ENCODE measurements at places on chromosomes 6 and 20.

DNA sequence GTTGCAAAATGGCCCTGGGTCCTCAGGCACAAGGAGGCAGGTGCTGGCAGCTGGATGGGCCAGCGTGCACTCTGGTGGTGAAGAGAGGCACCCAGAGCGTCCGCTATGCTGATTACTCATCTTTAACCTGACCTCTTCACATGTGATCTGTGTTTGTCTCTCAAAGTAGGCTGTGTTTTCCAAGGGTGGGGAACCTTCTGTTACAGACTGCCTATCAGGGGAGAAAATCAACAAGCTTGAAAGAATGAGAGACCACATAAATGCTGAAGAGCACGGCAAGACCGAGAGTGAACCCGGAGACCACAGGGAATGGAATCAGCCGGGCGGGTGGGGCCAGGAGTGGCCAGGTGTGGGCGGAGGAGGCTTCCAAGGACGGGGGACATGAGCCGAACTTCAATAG lies 16.2 kb downstream of the BNIP5 start:
- DNase-seq, result no peak

DNA sequence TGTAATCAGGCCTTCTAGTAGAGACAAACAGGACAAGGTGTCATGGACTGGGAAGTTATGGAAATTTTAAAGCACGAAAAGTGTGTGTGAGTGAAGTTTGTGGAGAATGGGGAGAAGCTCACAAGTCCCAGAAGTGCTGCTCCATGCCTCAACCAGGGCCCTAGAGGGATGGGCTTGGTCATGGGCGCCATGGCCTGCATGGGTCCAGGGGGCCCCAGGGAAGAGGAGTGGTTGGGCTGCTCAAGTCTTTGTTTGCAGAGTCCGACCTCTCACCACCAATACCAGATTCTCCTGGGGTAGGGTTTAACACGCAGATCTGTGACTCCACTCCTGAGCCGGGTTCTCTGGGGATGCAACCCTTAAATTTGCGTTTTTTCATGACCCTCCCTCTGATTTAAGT lies 88.4 kb downstream of the FAM120B start:
- DNase-seq, result no peak

DNA sequence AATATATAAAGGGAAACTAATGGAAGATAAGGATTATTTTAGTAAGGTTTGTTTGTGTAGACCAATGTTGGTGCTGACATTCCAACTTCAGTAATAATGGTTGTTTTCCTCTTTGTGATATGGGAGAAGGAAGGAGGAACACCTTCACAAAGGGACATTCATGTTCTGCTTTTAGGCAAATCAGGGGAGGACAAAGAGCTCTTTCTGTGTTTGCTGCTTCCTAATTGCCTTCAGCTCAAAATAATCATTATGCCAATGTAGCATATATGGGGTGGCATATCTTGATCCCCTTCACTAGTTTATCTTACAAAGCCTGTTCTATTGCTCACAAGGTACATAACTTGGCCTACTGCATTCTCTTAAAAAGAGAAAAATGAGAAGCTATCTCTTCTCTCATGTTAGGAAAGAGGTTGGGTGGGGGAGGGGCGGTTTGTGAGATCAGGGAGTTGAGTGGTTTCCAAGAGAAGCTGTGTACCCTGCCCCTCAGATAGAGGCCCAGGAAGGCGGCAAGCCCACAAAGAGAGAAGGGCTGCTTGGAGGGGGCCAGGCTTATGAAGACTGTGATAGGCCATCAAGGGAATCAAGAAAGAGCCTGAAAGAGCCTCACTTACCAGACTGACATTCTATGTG lies 4.7 kb upstream of the ADGRG6 start:
- DNase-seq, result no peak

GRCh38 chr6:6058054-6058444 lies 51.3 kb upstream of the NRN1 start:
- DNase-seq, result no peak

GRCh38 chr6:166933396-166933795 lies 23.0 kb downstream of the RNASET2 start:
- no peak for DNase-seq

DNA sequence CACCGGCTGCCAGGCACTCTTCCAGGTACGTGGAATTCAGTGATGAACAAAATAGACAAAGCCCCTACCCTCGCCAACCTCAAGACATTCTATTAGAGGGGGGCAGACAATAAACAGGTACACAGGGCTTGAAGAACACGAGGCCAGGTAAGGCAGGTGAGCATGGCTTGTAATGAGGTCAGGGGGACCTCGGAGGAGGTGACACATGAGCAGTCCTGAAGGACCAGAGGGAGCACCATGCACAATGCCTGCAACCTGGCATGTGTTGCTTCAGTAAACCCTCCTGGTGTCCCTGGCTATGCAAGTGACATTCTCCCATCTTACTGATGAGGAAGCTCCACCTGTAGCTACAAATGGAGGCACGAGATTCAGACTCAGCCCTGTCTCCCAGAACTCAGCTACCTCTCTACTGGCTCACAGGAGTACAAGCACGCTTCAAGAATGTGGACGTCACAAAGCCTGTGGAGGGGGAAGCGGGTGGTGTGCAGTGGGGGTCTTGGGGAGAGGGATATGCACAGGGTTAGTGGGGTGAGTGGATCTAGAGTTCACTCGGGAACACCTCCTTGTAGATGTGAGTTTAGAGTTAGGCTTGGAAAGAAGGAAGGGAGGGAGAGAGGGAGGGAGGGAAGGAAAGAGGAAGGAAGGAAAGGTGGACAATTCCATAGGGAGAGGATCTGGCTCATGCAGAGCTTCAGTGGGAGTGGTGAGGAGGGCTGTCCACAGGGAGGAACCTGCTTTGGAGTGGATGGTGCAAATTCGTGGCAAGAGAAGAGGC lies 7.6 kb upstream of the MAPK13 start:
- DNase-seq, result no peak

GRCh38 chr6:125534430-125535263 lies 214.8 kb upstream of the HEY2 start:
- no peak for DNase-seq

GRCh38 chr6:145752638-145753037 lies 17.3 kb upstream of the EPM2A start:
- DNase-seq, result no peak

DNA sequence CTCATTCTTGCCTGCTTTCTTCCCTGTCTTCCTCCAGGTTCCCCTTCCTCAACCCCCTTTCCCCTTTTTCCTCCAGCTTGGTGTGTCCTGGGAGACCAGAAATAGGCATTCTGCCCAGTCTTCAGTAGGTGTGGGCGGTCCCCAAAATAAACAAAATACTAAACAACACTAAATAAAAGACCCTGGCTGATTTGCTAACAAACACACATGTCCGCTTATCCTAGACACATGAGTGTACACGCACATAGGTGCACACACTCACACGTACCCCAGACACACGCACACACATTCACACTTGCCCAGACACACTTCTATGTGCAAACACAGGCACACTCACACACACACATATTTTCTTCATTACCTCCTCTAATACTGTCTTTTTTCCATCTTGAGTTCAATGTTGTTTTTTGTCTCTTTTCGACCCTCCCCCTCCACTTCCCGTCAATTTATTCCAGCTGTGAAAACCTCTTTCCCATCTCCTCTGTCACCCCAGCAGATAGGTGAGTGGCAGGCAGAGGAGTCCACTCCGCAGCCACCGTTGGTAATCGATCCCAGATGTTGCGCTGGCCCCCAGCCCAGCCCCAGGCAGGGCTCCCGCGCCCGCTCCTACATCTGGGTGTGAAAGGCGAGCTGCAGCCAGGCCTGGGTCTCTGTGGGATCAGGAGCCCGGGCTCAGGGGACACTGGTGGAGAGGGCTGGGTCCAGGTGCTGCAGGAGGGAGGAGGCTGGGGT lies 56.9 kb upstream of the FOXP4 start:
- DNase-seq, result no peak

GRCh38 chr6:105573556-105573955 lies 170.7 kb upstream of the PREP start:
- DNase-seq, result no peak

DNA sequence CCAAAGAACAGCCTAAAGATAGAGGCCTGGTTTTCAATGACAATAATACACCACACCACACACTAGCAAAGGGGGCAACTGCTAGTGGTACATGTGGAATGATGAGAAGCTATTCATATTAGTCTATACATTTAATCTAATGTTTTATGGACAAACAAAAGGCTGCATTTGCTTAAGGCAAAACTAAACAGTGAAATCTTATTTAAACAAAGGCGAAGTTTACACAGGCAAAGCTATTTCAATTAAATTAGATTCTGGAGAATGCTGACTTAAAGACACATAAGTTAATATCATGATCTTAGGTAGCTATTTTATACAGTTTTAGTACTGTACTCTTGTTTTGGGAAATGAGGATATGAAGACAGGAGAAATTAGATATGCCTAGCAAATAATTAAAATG lies 53.9 kb upstream of the SIM1 start:
- DNase-seq, result no peak

DNA sequence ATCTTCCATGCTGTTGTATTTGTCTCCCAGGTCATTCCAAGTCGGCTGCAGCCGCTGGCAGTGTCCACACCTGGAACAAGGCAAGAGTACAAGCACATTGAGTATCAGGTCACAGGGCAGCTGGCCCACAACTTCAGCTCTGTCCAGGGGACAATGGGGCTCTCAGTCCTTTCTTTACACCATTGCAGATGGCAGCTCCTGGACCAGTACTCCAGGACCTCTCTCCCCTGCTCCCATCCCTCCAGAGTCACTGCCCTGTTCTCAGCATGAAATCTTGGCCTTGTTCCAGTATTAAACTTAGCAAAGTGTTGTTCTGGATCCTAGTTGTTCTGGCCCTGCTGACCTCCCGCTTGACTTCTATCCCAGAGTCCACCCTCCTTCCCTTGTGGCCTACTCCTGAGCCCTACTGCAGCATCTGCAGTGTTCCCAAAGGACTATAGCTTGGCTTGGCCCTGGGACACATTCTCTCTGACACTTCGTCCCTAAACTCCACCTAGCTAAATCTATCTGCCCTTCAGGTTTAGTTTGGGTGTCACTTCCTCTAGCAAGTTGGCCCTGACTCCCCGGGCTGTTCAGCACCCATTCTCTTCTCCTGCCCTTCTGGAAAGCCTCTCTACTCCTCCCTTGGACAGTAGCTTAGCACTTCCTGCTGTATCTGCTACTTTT lies 5.8 kb downstream of the TXNDC5 start:
- DNase-seq, result no peak

DNA sequence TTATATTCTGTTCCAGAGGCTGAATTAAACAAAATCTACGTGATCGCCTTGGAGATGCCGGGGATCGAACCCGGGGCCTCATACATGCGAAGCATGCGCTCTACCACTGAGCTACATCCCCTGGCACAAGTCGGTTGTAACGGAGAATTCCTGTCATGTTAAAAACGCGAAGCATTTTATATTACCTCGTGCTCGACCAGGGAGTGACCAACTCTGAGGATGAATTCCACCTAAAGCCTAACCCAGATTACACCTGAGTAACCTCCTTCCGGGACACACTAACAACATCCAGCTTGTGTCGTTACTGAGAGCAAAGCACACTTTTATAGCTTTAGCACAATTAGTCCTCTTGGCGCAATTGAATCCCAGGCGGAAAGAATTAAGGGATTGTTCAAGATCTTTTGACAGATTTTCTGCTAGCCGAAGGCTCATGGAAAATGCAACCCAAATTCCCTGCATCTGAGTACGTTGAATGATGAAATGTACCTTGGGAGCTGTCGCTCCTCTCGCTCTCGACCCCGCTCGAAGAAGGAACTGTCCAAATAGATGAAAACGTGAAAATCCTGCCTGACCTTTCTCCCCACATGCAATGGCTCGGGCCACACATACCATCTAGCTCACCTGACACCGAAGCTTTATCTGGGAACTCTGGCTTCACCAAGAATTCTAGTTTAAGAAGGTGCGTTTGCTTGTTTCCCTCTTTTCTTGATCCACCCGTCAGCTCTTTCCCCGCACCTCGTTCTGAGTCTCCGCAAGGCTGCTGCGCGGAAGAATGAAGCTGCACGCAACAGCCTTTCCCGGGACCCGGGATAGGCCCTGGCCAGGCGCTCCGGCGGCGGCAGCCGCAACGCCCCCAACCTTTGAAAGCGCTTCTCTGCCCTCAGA lies 148.3 kb downstream of the GPX5 start:
- peak; percentile 26 for DNase-seq

GRCh38 chr6:1832844-1833787 lies 223.4 kb downstream of the FOXC1 start:
- peak; percentile 29 for DNase-seq

- DNase-seq, result no peak
These were observed 2.8 kb downstream of the RING1 start for GRCh38 chr6:33211136-33211535.

GRCh38 chr20:41524980-41525613 lies 93.1 kb downstream of the CHD6 start:
- DNase-seq, result no peak

DNA sequence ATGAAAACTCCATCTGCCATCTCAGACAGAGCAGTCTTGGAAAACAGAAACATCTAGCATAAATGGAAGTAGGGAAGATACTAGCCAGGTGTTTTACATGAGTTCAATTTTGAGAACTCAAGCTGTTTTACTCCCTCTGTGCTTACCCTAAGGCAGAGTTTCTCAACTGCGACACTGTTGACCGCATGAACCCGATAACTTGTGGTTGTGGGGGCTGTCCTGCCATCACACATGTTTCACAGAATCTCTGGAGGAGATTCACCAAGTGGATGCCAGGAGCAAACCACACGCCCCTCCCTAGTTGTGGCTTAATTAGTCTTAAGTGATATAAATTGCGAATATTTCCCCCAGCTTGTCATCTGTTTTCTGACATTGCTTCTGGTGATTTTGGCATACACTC lies 2.3 kb upstream of the SERPINB6 start:
- no peak for DNase-seq

DNA sequence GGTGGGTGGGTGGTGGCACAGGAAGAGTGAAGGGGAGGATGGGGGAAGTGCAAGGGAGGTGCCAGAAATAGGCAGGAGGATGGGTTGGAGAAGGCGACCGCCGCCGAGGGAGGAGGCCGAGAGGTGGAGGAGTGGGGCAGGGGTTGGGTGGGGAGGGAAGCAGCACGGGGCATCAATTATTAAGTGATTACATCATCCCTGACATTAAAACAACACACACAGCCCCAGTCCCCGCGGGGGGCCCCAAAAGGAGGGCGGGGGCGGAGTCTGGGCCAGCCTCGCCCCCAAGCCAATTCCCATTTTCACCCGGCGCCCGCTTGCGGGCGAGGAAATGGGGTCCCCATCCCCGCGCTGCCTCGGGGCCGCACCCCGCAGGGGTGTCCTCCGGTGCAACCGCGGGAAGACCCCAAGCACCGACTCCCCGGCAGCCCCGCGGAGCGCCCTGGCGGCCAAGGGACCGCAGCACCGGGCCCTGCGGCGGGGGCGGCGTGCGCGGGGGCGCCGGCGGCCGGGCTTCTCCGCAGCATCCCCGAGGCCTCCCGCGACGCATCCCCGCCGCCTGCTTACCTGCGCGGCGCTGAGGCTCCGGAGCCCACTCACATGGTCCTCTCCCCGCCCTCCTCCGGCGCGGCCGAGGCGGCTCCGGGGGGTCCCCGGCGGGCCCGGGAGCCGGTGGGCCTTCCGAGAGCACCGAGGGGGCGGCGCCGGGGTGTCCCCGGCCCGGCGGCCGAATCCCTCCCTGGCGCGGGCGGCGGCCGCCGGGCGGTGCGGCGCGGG lies 663 bp downstream of the FYN start:
- no peak for DNase-seq

GRCh38 chr20:62965363-62965771 lies 12.9 kb downstream of the SLC17A9 start:
- no peak for DNase-seq

All from astrocyte of the cerebellum (primary cell).